Lower lobe of right lung (tissue), 2 donors: ENCODE measurements at places on chromosomes 5 and 9.

GRCh38 chr5:59140133-59140532 is 557.3 kb downstream of the RAB3C start:
- no peak for DNase-seq

- DNase-seq, result no peak
Observed at GRCh38 chr9:126348911-126349550, 22.4 kb downstream of the MVB12B start.

DNA sequence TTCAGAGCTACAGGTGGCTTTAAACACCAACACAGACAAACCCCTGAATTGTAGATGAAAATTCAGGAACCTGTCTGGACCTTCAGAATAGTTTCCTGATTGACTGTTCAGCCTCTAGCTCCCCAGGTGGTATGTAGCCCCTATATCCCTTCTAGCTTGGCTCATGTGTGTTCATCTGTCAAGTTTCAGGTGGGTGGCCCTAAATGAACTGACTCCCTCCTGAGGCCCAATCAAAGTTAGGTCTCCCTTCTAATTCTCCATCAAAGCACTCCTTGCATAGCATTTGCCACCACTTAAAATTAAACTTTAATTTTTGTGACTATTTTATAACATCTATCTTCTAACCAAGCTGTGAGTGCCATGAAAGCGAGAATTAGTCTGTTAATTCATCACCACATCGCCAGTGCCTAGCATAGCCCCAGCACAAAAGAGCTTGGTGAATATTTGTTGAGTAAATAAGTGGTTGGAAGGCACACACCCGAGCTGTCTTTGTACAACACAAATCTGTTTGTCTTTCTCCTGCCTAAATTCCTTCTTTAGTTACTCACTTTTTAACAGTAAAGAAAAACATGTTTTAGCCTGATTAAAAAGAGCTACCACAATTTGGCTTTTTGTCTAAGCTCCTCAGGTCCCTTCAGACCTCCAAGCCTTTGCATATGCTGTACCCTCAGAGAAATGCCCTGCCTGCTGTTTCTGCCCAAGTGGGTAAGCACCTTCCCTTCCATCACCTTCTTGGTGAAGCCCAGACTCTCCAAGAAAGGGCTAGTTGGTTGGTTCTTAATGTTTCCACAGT is 138.1 kb upstream of the HMHB1 start:
- DNase-seq, result no peak

- no peak for DNase-seq
Observed at GRCh38 chr9:21267485-21268346, 27.9 kb upstream of the IFNA14 start.

GRCh38 chr9:81113453-81114124 is 575.8 kb downstream of the TLE1 start:
- DNase-seq, result no peak

DNA sequence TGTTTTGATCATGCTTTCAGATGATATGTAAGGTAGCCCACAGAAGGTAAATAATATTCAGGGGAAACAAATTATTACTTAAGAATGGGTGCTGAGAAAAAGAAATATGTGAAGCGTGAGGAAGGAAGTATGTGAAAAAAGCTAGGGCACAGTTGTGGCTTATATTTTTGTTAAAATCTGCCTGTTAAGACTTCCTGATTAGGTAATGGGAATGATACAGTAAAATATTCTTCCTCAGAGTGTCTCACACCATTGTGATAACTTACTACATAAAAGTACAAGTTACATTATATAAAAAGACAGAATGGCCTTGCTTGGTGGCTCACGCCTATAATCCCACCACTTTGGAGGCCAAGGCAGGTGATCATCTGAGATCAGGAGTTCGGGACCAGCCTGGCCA is 18.7 kb upstream of the PARP8 start:
- no peak for DNase-seq

DNA sequence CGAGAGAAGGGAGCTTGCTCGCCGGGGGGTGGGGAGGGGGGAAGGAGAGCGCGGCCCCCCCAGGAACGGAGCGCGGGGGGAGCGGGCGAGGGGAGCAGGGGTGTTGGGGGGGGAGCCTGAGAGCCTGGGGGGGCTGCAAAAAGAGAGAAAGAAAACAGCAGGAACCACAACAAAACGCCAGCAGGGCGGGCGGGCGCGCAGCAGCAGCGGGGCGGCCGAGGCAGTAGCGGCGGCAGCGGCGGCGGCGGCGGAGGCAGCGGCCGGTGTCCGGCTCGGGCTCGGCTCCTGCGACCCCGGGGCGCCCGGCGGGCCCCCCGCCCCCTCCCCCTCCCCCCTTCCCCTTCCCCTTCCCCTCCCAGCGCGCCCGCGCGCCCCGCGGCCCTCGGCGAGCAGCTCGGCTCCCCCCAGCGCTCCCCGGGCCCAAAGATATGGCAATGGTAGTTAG is 1.6 kb downstream of the NR2F1 start:
- DNase-seq, result no peak

- no peak for DNase-seq
Observed at GRCh38 chr5:132663771-132664695, 6.1 kb downstream of the IL13 start.

- DNase-seq, result no peak
Observed at GRCh38 chr9:88013035-88013434, 38.7 kb upstream of the CDK20 start.

GRCh38 chr5:90968319-90968718 is 409.7 kb downstream of the ADGRV1 start:
- DNase-seq, result no peak

- no peak for DNase-seq
Observed at GRCh38 chr5:164071671-164072070, 566.3 kb downstream of the MAT2B start.

DNA sequence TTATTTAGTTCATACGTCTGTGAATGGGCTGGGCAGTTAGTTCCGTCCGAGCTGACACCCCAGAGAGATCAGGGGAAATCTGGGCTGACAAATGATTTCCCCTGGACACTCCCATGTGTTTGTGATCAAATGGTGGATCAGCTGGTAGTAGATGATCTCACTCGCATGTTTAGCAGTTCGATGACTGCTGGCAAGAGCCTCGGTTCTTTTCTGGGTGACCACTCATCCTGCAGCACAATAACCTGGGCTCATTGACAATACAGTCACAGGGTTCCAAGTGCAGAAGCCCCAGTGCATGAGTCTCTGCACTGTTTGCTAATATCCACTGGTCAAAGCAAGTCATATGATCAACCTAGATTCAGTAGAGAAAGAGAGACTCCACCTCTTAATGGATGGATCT is 155.9 kb downstream of the NR2F1-AS1 start:
- DNase-seq, result no peak

DNA sequence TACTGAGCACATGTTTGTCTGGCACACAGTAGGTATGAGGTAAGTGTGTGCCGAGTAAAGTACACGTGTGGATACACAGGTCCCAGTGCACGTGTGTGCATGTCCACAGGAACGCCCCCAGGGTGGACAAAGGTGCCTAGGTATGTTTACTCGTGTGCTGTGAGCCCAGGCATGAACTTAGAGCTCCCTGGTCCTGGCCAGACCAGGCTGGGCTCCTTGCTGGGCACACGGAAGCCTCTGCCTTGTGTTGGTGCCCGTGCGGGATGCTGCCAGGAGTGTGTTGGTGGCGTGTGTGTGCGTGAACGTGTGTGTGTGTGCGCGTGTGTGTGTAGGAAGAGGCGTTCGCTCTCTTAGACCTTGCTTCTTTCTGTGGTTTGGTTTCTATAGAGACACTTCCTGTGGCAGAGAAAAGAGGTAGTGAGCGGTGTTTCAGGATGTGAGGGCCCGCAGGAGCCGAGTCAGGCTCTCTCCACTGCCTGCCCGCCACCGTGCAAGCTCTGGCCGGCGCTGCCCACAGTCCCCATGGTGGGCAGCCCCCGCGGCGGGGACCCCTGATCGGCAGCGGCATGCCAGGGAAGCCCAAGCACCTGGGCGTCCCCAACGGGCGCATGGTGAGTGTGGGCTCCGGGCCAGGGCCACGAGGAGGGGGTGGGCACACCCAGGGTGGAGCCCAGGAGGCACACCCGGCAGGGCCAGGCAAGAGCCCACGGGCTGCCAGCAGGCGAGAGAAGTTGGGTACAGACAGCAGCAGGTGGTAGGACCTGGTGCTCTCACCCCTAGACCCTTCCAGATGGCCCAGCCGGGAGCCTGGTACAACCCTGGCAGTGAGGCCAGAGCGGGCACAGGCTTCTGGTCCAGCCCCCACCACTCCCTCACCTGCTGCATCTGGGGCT is at the start of gene RGS14:
RGS14 (plus strand) TSS at position 466 of the 893 bp plus-strand sequence; CDS start at position 567, 101 bp downstream.
- peak; percentile 77 for DNase-seq

GRCh38 chr5:124136609-124137008 is 609.8 kb downstream of the ZNF608 start:
- no peak for DNase-seq

GRCh38 chr5:65916636-65917035 is 9.7 kb upstream of the ERBIN start:
- DNase-seq, result no peak

DNA sequence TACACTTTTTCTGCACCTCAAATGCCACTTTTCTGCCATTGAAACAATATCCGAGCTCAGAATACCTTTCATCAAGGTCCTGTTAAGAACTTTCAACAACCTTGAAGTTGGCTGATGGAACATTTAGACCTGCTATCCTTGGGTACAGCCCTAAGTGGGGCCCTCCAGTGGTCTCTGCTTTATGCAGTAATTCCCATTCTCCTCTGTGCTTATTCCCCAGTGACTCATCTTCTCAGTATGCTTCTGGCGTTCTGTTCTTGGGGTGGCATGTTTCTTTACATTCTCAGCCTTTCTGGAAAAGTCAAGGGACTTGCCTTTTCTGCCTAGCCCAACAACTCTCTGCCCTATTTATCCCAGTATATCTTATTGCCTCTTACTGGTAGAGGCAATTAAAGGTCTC is 7.1 kb downstream of the ANP32B start:
- no peak for DNase-seq

- DNase-seq, result no peak
Observed at GRCh38 chr5:143138839-143139238, 264.6 kb downstream of the NR3C1 start.

GRCh38 chr5:138803285-138803684 is 50.1 kb downstream of the CTNNA1 start:
- DNase-seq, result no peak

DNA sequence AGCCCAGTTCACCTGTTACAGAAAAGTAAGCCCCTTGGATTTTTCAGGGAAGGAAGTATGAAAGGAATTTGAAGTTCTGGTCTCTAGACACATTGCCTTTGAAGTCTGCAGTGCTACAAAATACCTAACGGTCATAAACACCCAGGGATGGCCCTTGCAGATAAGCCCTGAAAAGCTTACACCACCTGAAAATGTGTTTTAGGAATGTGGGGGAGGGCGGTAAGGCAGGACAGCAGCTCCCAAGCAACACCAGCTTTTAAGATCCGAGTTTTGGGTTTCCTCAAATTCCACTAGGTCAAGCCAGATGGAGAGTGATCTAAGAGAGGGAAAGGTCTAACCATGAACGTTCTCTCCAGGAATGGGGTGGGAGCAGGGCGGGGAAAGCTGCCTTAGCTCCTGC is 114.1 kb upstream of the PANK3 start:
- DNase-seq, result no peak

DNA sequence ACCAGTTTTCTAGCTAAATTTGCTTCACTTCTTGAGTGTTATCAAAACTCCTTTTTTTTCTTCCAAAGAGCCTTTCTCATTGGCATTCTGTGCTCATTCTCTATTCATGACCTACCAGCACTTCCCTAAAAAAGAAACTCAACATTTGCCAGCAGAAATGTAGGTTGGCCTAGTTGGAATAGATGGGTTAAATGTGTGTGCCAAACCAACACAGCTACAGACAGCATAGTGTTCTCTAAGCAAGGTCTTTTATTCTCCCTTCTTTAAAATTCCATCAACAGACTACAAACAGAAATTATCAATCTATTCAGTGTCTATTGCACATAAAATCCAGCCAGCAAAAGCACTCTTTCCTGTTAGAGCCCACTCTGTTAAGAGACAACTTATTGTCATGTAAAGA is 255.8 kb upstream of the PUM3 start:
- no peak for DNase-seq

GRCh38 chr5:150386024-150386855 is 26.5 kb downstream of the CD74 start:
- DNase-seq, result no peak

GRCh38 chr9:119332522-119332921 is 36.7 kb downstream of the BRINP1 start:
- DNase-seq, result no peak
